Transverse colon (tissue), 4 donors: ENCODE measurements at places on chromosomes 2 and 18.

- DNase-seq = no peak
- no peak overlapping the region for H3K27ac ChIP-seq
- no peak overlapping the region for H3K4me3 ChIP-seq
These were observed 11.0 kb upstream of the OSR1 start for GRCh38 chr2:19369341-19369955.

DNA sequence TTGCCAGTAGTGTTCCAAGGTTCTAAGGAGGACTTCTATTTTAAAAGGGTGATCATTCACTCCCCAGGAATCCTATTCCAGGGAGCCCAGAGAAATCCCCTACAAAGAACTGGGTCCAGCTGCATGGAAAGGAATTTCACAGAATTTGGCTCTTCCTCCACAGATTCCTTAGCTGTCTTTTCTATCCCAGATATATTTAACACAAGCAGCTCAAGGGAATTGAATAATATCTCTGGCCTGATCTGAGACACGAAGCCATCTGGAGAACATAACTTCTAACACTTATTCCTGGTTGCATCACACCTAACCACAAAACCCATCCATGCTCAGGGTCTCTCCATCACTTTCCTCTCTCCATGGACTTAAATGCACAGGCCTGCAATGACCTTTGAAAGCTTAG is 306.7 kb upstream of the ACVR2A start:
- no peaks in the 10 kb centered on the region for H3K4me1 ChIP-seq
- no peak overlapping the region for H3K27ac ChIP-seq
- H3K27me3 ChIP-seq = no peaks in the 10 kb centered on the region
- H3K4me3 ChIP-seq = no peak overlapping the region
- no peak for DNase-seq

DNA sequence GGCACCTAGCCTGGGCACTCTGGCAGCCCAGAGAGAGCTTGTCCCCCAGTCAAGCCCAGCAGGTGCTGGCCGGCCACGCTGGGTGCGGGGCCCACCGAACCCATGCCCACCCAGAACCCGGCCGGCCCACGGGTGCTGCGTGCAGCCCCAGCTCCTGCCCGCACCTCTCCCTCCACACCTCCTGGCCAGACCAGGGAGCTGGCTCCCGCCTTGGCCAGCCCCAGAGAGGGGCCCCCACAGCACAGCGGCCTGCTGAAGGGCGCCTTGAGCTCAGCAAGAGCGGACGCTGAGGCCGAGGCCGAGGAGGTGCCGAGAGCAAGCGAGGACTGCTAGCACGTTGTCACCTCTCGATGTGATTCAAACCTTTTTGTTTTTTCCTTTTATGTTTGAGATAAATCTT is 407.0 kb upstream of the KCNJ3 start:
- no peak overlapping the region for H3K27ac ChIP-seq
- H3K4me1 ChIP-seq = no peaks in the 10 kb centered on the region
- H3K27me3 ChIP-seq = no peaks in the 10 kb centered on the region
- no peak for DNase-seq

DNA sequence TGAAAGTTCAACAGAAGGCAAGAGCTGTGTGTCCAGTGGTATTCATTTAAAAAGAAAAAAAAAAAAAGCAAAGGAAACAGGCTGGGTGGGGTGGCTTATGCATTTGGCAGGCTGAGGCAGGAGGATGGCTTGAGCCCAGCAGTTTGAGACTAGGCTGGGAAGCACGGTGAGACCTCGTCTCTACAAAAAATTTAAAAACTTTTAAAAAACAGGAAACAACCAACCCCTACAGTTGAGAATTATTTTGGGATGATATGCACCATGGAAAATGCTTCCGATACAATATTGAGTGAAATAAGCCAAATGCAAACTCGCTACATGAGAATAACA is 31.2 kb downstream of the PTPN18 start:
- DNase-seq = no peak
- no peak overlapping the region for H3K27ac ChIP-seq
- no peak overlapping the region for H3K4me3 ChIP-seq
- H3K36me3 ChIP-seq = no peaks in the 10 kb centered on the region
- H3K4me1 ChIP-seq = peaks cover 6% of the 10 kb centered on the region

DNA sequence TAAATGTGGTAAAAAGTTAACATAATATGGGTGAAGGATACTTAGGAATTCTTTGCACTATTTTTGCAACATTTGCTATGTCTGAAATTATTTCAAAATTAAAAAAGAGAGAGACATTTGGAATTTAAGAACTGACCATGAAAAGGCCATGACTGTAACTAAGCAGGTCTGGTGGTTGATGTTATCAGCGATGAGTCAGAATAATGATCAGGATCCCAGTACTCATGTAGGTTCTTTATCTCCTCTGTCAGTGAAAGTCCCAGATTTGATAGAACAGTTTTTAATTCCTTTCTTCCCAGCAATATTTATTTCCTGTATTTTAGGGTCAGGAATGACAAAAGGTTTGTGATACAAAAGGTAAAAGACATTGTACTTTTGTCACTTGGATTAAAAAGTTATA is 242.4 kb upstream of the ZNF521 start:
- no peaks in the 10 kb centered on the region for H3K4me1 ChIP-seq
- H3K27ac ChIP-seq = no peak overlapping the region
- no peaks in the 10 kb centered on the region for H3K27me3 ChIP-seq
- H3K36me3 ChIP-seq = no peaks in the 10 kb centered on the region
- DNase-seq = no peak

- no peaks in the 10 kb centered on the region for H3K4me1 ChIP-seq
- no peak overlapping the region for H3K27ac ChIP-seq
- H3K27me3 ChIP-seq = no peaks in the 10 kb centered on the region
- no peak overlapping the region for H3K4me3 ChIP-seq
- H3K36me3 ChIP-seq = no peaks in the 10 kb centered on the region
These were observed 166.0 kb downstream of the LCLAT1 start for GRCh38 chr2:30613001-30613400.

GRCh38 chr2:43067254-43068040 is 159.0 kb downstream of the ZFP36L2 start:
- H3K4me3 ChIP-seq = no peak overlapping the region
- H3K4me1 ChIP-seq = no peaks in the 10 kb centered on the region
- no peaks in the 10 kb centered on the region for H3K27me3 ChIP-seq
- peak; percentile 6 for DNase-seq
- no peaks in the 10 kb centered on the region for H3K36me3 ChIP-seq
- H3K27ac ChIP-seq = no peak overlapping the region
